ENCODE measurements at places on chromosomes 3 and 15.
A peak's percentile ranks its signal among the peaks of the same experiment; 100 is the strongest.

DNA sequence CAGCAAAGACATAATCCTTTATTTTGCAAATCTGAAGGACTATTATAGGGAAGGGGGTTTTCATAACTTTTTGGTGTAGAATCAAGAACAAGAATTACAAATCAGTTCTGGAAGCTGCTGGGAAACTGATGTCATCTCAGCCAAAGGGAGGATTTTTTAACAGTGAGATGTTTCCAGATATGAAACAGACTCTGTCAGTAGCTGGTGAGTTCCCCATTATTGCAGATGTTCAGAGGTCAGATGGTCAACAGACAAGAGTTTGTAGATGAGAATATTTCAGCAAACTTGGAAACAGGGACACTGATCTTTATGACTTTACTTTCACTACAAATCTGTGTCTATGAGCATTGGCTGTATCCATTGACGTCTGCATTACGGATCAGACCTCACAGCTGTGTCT lies 71.9 kb upstream of the LPP start:
- no peak for DNase-seq

- no peak for DNase-seq
Observed at GRCh38 chr3:10238345-10239183, 9.7 kb upstream of the TATDN2 start.

GRCh38 chr3:117885011-117885441 lies 1149.6 kb downstream of the IGSF11 start:
- peak; percentile 25 for DNase-seq

- no peak for DNase-seq
Observed at GRCh38 chr3:106386050-106386449, 517.2 kb upstream of the CBLB start.

DNA sequence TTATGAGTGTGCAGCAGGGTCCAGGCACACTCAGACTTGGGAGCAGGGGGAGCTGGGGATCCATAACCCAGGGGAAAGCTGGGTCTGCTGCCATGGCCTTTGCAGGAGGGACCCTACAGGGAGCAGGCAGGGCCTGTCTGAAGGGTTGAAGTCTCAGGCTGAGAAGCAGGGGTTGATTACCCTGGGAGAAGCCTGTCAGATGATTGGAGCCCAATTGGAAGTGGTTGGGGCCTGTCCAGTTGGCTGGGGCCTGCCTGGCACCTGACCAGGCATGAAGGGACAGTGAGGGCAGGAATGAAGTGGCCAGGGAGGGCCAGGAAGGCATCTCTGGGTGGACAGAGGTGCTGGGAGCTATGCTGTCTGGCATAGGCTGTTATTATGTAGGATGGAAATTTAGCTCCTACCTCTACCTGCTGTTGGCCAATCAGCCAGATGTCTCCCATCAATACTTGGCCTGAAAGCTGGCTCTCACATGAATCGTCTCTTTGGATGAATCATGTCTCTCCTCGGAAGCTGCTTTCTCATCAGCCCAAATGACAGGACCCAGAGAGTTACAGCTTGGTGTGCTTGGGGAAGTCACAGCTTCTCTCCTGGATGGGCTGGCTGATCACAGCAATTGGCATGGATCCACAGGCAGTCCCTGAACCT lies 27.4 kb upstream of the SLCO2A1 start:
- no peak for DNase-seq

DNA sequence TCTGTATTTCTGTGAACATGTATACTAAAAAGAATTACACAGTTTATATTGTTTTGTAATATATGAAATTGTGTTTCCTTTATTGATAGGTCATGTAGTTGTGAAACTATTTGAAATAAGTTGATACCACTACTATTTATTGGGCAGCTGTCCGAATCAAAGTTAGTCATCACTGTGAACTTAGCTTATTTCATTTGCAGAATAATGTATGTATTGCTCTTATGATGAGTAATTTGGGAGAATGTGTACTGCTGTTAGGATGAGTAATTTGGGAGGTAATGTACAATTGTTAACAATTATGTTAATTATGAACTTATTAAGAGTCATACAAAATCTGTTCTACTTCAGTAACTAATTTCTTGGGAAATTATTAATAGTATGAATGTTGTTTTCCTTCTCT lies 22.2 kb downstream of the FXR1 start:
- DNase-seq: no peak

- DNase-seq: no peak
Observed at GRCh38 chr3:47741925-47742324, 39.8 kb downstream of the SMARCC1 start.

DNA sequence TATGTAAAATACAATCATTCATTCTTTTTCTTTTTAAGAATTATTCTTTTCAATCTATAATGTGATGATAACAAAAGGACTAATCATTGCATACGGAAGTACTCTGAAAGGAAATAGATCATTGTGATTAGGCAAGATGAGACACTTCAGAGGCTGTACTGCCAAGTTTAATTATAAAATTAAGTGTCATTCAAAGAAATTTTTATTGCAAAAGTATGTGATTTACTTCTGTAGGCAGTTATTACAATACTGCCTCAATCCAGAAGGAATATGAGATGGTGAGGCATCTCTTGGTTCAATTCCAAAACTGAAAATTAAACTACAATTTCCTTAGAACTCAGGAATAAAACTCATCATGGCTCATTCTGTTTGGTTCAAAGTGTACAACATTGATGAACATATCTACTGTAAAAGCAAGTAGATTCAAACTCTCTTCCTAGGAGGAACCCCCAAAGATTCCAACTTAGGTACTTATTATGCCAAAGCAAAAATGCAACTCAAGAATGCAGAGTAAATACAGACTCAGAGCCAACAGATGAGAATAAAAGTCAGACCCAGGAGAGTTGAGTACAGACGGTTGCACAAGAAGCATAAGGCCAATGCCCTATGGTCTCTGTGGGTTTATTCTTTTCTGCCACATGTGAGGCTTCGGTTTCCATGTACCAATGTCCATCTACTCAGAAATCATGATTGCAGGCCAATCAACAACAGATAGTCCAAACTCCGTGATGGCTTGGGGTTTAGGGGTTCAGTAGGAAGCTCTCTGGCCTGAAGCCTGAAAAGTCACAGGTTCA lies 118.5 kb upstream of the WNT5A start:
- no peak for DNase-seq

DNA sequence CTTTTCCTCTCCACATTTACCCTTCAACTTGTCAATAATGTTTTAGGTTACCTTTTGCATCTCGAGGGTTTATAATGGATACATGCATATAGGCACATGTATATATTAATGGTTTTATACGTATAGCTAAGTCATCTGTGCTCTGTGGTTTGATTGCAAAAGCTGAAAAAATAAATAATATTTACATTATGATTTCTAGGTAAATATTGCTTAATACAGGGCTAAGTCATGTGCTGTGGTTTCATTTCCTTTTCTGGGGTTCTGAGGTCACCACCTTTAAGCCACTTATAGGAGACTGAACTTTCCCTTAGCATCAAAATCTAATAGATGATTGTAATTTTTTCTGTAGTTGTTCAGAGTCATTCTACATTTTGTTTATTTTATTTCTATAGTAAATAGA lies 33.1 kb downstream of the LPP start:
- no peak for DNase-seq

- DNase-seq: no peak
Observed at GRCh38 chr3:183430325-183430957, 2.0 kb upstream of the MCF2L2 start.

DNA sequence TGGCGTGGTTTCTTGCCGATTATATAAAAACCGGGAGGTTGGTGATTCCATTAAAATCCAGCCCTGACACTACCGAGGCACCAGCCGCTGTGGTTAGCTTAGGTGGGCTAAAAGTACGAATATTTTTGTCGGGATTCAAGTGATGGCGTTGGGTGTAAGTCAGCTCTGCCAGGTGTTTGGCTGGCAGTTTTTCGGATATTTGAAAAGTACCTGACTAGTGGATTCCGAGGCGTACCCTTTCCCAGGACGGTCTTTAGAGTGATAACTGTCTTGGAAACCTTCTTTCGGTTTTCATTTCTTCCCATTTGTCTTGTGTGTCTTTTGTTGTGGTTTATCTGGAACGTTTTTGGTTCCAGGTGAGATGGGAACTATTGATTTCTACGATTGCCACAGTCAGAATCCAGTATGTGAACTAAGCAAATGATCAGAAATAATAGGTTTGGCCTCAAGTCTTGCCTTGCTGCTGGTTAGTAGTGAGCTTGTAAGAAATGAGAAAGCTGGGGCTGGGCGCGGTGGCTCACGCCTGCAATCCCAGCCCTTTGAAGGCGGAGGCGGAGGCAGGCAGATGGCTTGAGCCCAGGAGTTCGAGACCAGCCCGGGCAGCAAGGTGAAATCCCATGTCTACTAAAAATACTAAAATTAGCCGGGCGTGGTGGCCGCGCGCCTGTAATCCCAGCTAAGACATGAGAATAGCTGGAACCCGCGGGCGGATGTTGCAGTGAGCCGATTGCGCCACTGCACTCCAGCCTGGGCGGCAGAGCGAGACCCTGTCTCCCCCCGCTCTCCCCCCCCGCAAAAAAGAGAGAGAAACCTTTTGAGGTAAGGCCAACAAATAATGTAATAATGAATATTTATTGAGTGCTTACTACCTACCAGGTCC lies 1.4 kb downstream of the FYTTD1 start:
- DNase-seq: no peak

- no peak for DNase-seq
Observed at GRCh38 chr15:79193103-79193502, 89.4 kb upstream of the ANKRD34C start.

GRCh38 chr15:55319537-55320237 lies 665 bp downstream of the PIGB start:
- DNase-seq: no peak

DNA sequence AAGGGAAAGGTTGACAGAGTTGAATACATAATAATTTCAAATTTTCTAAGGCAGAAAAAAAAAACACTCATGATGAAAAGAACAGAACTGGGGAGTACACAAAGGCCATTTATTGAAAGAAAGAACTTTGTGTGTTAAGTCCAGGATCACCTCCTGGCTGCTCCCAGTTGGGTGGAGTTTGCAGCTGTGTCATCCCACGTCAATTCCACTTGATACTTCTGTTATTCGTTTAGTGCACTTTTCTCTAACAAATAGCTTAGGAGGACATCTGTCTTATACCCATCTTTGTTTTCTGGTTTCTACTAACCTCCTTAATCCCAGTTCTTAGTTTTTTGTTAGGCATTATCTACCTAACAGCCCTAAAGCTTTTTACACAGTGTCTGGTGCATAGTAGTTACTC lies 44.7 kb downstream of the SGO1 start:
- no peak for DNase-seq

DNA sequence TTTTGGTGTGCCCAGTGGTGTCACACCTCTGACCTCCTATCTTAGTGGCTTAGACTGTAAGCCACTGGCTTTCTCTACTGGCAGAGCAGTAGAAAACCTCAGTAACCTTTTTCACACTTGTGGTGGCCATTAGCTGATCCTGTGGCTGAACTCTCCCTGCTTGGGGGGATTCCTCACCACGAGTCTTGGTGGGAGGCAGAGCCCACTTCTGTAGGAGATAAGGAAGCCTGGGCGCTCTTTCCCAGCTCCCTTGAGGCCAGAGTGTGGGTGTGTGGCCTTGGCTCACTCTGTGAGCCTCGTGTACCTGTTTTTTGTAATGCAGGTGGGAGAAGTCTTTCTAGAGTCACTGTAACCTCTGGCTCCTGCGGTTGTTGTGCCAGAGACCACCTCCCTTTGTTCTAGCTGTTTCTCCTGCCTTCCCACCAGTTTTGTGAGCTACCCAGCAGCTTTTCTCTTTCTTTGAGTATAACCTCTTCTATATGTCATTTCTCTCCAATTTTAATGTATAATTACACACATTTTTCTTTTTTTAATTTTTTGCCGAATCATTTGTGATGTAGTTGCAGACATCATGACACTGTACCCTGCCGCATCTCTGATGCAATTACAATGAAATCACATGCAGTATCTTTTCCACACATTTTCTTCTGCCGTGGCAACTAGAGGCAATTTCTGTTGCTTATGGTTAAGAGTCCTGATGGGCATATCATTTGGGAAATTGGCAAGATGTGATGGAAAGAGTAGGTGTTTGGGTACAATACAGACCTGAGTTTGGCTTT lies 13.8 kb downstream of the XCR1 start:
- DNase-seq: no peak

DNA sequence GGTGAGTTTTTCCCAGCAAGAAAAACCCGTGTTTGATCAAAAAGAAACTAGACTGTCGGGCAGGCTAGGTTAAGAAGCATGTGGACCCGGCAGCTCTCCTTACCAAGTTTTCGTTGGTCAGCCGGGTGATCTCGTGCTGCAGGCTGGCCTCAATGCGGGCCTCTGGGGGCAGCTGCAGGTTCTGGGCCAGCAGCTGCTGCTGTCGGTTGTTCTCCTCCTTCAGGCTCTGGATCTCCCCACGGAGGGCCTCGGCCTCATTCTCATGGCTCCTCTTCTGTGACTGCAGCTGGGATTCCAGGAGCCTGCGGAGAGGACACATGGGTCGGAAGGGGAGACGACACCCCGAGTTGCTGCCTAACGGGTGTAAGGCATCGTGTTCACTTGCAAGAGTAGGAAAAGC lies 44.5 kb upstream of the MYO5C start:
- DNase-seq: no peak

DNA sequence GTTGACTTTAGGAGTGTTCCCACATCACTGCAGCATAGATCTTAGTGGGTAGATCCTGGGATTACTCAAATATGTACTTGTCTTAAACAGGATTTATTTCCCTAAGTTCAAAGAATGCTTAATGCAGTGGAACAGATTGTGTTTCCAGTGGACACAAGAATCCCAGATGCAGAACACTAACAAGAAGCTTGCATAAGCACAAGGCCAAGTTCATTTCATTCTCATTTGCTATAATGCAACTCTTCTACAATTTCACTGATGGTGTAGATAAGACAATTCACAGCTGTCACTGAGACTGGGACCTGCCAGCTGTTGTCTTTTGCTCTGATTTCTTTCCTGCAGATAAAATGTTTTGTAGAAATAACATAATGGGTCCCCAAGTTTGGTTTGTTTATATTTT lies 225.6 kb downstream of the NFKBIZ start:
- no peak for DNase-seq

DNA sequence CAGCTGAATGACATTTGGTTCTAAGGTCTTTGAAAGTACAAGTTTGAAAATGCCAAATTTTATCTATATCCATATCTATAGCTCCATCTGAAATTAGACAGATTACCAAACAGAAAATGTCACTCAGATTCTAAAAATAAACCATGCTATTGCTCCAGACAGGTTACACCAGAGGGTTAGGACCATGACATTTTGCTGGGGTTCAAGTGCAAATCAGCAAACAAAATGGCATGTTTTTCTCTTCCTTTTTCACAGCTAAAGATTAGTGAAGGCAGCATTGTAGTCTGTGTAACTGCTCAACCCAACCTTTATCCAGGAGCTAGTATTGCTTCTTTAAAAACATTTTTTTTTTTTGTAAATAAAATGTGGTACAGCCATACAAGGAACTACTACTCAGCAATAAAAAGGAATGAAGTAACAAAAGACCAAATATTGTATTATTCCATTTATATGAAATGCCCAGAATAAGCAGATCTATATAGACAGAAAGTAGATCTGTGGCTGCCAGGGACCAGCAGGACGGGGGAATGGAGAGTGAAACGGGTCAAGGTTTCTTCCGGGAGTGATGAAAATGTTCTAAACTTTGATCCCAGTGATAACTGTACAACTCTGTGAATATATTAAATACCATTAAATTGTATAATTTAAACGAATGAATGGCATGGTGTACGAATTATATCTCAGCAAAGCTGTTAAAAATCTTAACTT lies 18.2 kb downstream of the VGLL4 start:
- DNase-seq: no peak

- peak; percentile 20 for DNase-seq
Observed at GRCh38 chr3:114973536-114973935, 173.6 kb downstream of the ZBTB20 start.
